CD4-positive, alpha-beta T cell treated with Interleukin-15 for 1 hour (primary cell): ENCODE measurements at places on chromosomes 11 and 22.

GRCh38 chr11:129148487-129148886, 43.6 kb downstream of the ARHGAP32 start:
- DNase-seq = no peak

DNA sequence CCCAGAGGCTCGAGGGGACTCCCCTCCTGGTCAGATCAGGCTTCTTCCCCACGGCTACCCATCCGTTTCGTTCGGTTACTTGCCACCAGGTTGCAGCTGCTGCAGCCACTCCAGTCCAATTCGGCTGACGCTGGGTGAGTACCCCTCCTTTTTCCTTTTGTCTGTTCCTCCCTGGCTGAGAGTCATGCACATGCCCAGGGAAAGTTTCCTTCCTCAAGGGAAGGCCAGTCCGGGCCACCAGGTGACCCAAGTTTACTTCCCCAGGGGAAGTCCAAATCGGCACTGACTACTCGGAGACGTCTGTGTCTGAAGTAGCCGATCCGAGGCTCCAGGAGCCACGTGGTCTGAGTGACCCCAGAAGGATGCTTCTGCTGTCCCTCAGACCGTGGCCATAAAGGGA, 13.2 kb upstream of the OR56A3 start:
- no peak for DNase-seq

- DNase-seq = no peak
These were observed 207.9 kb downstream of the SOX6 start for GRCh38 chr11:16148301-16148931.

DNA sequence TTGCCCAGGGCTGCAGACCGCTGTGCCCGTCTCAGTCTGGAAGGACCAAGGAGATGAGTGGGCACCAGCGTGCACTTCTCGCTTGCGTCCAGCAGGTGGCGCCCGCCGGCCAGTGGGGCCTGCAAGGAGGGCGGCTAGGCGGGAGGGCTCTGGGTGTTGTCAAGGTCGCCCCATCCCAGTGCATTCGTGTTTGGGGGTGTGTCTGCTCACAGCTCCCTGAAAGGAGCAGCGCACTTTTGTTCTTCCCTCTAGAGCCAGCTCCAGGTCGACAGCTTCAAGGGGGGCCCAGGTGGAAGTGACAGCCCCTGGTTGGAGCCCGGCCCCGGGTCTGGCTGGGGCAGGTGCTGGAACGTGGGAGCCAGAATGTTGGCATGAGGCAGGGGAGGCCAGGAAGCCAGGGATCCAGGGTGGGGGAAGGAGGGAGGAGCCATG, 23.4 kb upstream of the MPPED1 start:
- peak; percentile 60 for DNase-seq
